ENCODE measurements at places on chromosomes 5 and 9.

DNA sequence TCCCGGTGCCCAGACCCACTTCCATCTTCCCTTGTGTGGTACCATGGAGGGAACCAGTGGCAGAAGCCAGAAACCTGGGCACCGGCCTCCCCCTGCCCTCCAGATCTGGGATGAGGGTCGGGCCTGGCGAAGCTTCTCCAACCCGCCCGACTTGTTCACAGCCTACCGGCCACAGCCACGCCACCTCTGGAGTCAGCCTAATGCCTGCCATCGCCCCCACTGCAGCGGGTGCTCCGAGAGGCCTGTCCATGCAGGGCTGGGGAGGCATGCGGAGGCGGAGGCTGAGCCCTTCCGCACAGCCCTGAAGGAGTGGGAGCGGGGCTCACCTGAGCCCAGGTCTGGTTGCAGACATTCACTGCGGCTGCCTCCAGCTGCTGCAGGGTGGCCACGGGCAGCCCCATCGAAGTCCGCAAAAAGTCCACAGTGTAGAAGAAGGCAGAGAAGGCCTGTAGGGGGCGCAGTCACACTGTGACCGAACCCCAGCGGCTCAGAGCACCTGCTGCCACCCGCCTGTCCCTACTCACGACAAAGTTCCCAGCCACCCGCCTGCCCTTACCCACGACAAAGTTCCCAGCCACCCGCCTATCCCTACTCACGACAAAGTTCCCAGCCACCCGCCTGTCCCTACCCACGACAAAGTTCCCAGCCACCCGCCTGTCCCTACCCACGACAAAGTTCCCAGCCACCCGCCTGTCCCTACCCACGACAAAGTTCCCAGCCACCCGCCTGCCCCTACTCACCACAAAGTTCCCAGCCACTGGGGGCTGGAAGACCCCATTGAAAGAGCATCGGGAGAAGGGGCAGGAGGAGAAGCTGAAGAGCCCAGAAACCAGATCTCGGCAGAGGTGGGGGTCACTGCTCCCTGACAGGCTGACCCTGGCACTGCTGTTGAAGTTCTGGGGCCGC, 3.8 kb upstream of the NPDC1 start:
- no peak for DNase-seq

- no peak for DNase-seq
Observed at GRCh38 chr5:180658774-180659564, 9.6 kb upstream of the FLT4 start.

DNA sequence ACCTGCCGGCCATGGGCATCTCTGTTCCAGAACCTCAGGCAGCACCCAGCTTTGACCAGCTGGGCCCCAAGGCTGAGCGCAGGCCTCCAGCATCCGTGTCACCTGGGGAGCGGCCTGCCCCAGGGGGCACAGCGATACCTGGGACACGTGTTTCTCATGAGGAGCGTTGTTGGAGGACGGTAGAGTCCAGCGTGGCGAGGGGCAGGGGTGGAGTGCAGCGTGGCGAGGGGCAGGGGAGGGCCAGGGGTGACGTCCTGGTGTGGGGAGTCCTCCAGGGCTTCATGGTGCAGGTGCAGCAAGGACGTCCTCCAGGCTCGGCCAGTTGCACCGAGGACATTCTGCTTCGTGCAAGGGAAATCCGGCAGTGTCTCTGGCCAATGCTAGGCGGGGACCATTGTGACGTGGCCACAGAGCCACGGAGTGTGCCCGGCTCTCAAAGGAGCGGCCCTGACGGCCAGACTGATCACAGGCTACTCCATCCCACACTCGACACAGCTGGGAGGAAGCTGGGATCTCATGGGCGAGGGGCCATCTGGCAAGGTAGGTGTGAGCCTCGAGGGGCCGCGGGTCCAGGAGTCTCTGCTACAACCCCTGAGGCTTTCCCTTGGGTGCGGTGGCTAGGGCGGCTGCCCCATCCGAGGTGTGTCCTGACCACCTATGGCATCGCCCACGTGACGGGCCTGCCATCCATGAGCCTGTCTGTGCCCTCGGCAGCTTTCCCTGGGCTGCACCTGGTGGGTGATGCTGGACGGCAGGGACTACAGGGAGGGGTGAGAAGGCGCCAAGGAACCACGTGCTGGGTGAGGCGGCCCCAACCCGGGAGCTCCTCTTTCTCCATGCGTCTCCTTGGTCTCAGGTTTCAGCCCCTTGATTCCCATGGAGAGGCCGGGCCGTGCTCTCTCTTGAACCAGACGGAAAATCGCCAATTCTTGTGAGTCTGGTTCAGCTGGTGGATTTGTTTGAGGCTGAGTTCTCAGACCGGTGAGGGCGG, 33.8 kb downstream of the SLC9A3 start:
- DNase-seq: no peak

GRCh38 chr5:43073597-43074546, 33.8 kb upstream of the ANXA2R start:
- DNase-seq: peak; percentile 13

- no peak for DNase-seq
Observed at GRCh38 chr9:120928483-120929228, 2.1 kb upstream of the TRAF1 start.

- no peak for DNase-seq
Observed at GRCh38 chr9:34690983-34691935, at the start of gene CCL19. Gene CCL19 (minus strand): TSS chr9:34691276. CDS start chr9:34691139, 137 bp downstream.

DNA sequence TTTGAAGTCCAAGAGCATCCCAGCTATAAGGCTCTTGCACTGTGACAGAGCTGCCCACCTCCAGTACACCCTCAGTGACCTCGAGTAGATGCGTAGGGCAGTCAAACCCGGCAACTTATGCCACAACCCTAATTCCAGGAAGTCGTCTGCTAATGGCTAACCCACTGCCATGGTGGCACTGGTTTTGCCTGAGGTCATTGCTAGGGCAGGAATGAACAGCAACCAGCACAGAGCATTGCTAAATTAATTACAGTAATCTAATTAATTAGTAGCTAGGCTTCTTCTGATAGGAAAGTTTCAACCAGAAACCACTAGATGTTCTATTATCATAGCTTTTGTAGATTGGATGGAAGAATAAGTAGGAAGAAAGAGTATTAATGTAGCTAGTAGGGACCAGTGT, 122.8 kb downstream of the DPYSL3 start:
- no peak for DNase-seq

- no peak for DNase-seq
Observed at GRCh38 chr5:96483878-96484277, 50.8 kb upstream of the PCSK1 start.

DNA sequence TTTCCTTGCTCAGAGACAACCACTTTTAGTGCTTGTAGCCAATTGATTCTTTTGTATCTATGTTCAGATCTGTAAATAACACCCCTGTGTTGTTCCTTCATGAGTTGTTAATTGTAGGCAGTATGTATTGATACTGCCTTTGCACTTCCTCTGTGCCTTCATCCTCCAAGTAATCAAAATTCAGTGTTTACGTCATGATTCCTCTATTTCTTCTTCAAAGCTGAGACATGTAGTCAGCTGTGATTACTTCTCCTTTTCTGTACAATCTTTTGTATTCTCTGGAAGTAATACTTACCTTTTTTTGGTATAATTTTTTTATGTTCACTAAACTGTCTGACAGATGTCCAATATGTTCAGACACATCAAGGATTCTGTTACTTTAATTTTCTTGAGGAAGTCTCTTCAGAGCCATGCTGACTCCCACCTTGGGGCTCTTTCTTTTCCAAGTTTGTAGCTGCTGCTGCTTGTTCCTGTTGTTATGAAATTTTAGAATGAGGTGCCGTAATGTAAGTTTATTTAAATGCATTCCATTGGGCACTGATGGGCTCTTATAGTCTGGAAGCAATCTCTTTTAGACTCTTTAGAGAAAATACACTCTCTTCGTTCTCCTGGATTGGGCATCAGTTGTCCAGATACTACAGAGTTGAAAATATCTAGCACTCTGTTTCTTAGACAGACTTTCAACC, 30.5 kb upstream of the LRRC70 start:
- no peak for DNase-seq

GRCh38 chr5:16792598-16793275, 143.4 kb downstream of the MYO10 start:
- DNase-seq: peak; percentile 93

- no peak for DNase-seq
Observed at GRCh38 chr5:121596882-121597281, 254.8 kb upstream of the FTMT start.

GRCh38 chr5:139684881-139685749, 37.0 kb downstream of the CXXC5 start:
- DNase-seq: no peak

DNA sequence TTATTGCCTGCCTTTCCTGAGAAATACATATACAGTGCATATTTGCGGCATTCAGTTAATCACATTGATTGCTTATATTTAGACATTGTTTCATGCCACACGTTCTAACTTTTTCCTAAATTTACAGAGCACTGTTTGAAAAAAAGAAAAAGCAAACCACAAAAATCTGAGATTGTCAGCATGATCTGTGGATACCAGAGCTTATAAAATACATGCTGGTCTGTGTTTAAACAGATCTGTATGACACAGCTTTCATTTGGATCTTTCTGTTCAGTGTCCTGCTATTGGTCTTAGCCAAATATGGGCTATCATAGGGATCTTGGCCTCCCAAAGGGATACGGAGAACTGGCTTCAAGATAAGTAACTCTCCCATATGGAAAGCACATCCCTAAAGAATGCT, 20.2 kb downstream of the ALDH1A1 start:
- no peak for DNase-seq
